Astrocyte (in vitro differentiated cells and primary cell): ENCODE measurements at places on chromosomes 2 and 18. TPM values are rescaled to one million over a fixed set of nuclear protein-coding genes. Genes with fewer than 3 reads are reported as not detected.

GRCh38 chr2:163681745-163682144 lies 54.1 kb downstream of the FIGN start:
- DNase-seq, result peak; percentile 61

GRCh38 chr2:127208313-127208712 lies 11.8 kb downstream of the CYP27C1 start:
- peak; percentile 40 for DNase-seq

DNA sequence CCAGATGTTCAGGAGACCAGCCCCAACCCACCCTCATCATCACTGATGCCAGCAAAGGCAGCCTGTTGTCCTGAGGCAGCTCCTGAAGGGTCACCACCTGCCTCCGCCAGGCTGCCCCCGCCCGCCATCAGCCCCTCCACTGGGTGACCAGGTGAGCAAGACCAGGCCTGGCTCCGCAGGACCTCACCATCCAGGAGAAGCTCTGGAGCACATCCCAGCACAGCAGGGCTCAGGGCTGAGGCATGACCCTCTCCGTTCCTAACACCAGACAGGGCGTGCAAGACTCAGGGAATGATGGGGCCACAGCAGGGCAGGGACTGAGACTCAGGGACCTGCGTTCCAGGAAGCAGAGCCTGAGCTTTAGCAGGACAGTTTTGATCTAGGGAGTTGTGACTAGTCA lies 218.8 kb upstream of the RAB6C start:
- no peak for DNase-seq

GRCh38 chr2:76163860-76164259 lies 453.1 kb upstream of the GCFC2 start:
- DNase-seq, result no peak

DNA sequence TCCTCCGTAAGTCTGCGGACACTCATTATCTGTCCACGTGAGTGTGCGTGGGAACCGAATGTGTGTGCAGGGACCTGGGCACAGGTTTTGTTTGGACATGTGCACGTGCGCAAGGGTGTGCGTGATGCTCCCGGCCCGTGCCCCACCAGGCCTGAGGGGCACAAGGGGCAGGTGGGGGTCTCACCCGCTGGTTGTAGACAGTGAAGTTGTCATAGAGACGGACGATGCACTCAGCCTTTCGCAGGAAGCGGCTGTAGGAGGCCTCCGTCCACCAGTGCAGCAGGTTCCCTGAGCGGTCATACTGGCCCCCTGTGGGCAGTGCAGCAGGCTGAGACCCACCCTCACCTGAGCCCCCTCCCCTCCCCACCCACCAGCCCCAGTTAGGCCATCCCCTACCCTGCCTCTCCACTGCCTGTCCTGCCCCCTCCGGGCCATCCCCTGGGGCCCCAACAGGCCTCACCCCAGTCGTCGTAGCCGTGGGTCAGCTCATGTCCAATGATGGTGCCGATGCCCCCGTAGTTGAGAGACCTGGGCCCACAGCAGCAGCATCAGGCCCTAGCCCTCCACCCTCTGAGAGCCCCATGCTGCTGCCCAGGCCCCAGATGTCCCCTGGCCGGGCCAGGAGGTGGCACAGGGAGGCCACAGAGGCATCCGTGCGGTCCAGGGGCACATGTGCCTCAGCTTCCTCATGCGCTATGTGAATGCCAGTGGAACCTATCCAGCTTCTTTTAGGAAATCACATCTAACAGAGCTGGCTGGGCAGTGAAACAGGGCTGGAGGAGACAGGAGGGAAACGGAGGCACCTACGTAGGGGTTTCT lies 6.1 kb downstream of the ECEL1 start:
- no peak for DNase-seq

- no peak for DNase-seq
These were observed 359.9 kb downstream of the TXNL1 start for GRCh38 chr18:56278421-56279003.

DNA sequence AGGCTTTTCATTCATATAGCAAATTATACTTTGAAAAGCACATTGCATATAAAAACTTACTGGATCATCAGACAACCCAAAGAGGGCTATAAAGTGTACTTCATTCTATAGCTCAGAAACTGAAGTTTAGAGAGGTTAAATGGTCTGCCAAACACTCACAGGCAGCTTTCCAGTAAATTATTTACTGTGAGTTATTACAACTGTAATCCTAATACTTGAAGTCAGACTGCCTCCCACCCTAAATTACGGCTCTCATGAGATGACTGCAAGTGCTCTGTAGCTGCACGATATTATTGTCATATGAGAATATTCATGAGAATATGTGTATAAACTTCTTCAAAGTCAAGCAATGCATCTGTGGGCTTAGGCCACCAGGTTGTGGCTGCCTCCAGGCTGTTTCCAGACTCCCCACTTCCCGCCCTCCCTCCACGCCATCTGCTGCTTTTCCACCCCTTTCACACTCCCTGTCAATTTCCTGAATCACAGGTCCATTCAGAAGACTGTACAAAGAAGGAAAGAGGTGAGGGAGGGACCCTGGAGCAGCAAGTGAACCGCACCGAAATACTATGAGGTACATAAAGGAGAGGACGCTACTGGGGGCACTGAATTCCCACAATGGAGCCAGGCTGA lies 111.1 kb upstream of the SPOPL start:
- no peak for DNase-seq

DNA sequence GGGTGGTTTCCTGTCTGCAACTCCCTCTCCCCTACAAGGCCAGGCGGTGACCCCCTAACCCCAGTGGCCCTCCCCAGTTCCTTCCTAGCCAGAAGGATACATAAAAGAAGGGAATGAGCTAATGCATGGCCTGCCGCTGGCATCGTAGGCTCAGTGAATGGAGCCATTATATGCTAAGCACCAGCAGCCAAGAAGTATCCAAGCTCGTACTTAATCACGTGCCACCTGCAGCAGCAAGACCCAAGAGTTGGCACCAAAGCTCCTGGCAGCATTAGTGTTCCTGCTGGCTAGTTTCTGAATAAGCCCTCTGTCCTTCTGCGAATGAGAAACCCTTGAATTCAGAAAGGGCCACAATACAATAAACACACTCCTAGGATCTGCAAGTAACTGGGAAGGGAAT lies 4.3 kb downstream of the DBI start:
- DNase-seq, result no peak

GRCh38 chr2:218746470-218746795 lies 35.5 kb upstream of the CYP27A1 start:
- no peak for DNase-seq

- no peak for DNase-seq
These were observed 67.5 kb downstream of the ACSL3 start for GRCh38 chr2:222928335-222928734.

- DNase-seq, result peak; percentile 54
These were observed 2.5 kb downstream of the HPCAL1 start for GRCh38 chr2:10305254-10305635.

DNA sequence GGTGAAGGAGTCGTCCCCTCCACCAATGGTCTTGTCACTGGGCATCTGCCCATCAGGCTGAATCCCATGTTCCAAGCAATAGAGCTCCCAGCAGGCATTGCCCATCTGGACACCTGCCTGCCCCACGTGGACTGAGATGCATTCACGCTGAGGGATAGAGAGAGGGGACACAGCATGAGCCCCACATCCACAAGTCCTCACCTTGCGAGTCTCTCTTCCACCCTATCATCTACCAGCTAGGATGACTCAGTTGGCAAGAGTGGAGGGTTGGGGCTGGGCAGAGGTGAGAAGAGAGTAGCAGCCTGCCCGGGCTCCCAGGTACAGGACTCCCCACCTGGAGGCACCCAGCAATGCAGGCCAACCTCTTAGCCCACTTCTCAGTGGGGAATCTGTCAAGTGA lies 959 bp upstream of the TUBA4B start:
- DNase-seq, result no peak

- DNase-seq, result no peak
These were observed 493 bp upstream of the PREB start for GRCh38 chr2:27134781-27135477.

GRCh38 chr18:23353459-23353858 lies 99.6 kb upstream of the RIOK3 start:
- no peak for DNase-seq

GRCh38 chr2:201116959-201117734 lies 1.2 kb downstream of the CFLAR start:
- peak; percentile 81 for DNase-seq

DNA sequence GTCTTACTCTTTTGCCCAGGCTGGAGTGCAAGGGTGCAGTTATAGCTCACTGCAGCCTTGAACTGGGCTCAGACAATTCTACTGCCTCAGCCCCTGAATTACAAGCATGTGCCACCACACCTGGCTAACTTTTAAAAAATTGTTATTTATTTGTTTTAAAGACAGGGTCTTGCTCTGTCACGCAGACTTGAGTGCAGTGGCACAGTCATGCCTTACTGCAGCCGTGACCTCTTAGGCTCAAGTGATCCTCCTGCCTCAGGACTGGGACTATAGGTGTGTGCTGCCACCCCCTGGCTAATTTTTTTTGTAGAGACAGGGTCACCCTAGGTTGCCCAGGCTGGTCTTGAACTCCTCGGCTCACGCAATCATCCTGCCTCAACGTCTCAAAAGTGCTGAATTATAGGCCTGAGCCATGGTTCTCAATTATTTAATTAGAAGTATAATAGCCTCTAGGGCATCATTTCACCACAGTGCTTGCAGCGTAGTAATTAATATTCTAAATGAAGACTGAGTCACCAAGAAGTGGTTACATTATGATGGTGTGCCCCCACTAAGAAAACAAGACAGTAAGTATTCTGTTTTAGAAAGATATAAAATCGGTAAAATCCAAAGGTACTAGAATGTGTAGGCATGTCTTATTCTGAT lies 69.6 kb downstream of the EML4 start:
- DNase-seq, result no peak

DNA sequence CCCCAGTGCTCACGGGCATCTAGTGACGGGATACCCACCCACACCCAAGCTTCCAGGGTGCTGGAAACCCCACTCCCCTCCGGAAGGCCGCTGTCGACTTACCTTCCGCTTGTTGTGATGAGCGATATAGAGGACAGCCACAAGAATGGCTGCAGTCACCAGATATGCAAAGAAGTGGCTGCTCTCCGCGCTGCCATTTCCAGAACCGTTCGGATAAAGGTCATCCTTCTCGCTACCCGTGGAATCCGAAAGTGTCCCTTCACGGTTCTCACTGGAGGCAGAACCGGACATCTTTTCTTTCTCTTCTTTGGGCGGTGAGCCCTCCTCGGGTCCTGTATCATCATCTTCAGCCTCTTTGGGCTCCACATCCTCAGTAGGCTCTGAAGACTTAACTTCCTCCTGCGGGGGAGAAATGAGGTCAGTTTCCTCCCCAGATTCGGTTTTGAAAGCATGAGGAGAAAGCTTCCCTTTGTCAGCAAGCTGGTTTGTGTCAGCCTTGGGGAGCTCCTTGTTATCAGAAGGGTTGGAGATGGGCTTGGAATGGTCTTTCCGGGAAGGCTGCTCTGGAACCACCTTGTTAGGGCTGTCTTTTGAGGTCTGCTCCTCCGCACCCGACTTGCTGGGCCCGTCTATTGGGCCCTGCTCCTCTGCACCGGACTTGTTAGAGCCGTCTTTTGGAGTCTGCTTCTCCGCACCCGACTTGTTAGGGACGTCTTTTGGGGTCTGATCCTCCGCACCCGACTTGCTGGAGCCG lies 1.2 kb downstream of the TGOLN2 start:
- DNase-seq, result no peak

DNA sequence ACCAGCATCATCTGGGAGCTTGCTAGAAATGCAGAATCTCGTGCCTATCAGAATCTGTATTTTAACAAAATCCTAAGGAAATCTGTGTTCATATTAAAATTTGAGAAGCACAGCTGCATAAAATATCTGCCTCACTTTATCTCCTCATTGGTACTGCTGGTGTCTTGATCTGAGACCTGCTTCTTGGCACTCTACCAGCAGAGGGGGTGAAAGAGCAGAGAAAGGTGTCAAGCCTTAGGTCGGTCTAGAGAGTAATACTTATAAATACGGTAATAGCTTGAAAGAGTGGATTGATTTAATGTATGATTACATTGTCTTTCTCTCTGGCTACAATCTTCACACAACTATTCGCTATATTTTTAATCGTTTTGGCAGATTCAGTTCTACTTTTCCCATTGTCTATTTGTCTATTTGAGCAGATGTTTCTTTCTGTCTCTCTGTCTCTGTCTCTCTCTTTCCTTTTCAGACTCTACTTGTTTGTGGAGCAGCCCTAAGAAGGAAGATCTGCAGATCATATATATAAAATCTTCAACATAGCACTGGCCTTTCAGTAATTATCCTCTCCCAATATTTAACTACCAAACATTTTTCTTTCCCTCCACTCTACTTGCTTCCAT lies 1.7 kb upstream of the GCG start:
- peak; percentile 20 for DNase-seq

DNA sequence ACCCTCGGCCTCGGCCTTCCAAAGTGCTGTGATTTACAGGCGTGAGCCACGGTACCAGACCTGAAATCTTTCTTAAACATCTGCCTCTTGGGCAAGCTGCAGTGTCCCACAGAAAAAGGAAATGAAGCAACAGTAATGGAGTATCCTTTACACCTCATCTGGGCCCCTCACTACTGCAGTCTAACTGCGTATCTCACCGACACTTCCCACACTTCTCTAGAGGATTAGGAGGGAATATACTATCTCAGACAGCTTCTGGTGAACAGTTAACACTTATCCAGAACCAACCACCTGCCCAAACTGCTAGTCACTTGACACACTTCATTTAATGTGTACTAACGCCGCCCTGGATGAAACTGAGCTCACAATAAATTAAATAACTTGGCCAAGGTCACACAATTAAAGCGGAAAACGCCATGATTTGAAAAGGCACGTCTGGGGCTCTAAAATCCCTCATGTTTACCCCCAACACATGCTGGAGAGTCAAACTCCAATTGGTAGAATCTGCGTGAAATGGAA lies 993 bp downstream of the COX7A2L start:
- DNase-seq, result no peak

GRCh38 chr18:8996771-8997432 lies 105.6 kb upstream of the NDUFV2 start:
- no peak for DNase-seq

DNA sequence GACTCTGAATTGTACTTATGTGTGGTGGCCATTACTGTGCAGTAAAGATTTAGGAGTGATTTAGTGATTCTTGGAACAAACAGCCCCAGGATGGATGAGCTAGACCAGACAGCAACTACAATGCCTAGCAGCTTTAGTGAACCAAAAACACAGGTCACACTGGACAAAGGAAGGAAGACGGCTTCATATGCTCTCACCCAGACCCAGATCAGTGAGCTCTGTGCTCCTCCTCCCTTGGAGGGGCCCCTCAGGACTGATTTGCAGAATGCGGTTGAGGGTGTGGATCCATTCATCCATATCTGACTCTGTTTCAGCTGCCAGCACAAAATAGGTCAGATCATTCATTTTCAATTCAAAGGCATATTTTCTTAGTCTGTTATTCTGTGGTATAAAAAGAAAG lies 159.7 kb upstream of the CCDC195 start:
- no peak for DNase-seq

CLEC4F gene
- not detected in 2 replicates for total RNA-seq

SCN1A gene
- not detected in 2 replicates for total RNA-seq

NLRC4 gene
- not detected in 2 replicates for total RNA-seq

OTOS gene
- total RNA-seq, result not detected in 2 replicates

CRYGD gene
- not detected in 2 replicates for total RNA-seq
